ENCODE measurements at places on chromosomes 7 and 10.

DNA sequence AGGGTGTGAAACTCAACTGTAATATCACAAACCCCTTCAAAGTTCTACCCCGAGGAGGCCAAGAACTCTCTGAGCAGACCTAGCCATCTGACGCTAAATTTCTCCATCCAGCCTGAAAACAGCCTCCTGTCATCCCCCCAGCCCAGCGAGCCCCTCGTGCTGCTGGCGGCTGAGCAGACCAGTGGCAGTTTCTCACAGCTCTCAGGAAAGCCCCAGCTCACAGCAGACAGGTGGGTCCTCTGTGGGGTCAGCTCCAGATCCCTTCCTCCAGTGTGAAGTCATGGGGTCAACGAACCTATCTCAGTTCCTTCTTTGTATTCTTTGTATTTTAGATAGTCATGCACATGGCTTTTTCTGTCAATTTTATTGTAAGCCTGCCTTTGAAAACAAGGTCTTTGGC lies 7.8 kb downstream of the GARIN1A start:
- DNase-seq = no peak

- no peak for DNase-seq
These were observed 884 bp downstream of the RINT1 start for GRCh38 chr7:105532709-105533460.

- peak; percentile 3 for DNase-seq
These were observed at the start of gene SFMBT2 for GRCh38 chr10:7410862-7411670. Gene SFMBT2 (minus strand): TSS chr10:7411034. CDS start chr10:7381898, 29,136 bp downstream.

GRCh38 chr10:114663626-114664025 lies 5.6 kb upstream of the ABLIM1 start:
- peak; percentile 7 for DNase-seq

DNA sequence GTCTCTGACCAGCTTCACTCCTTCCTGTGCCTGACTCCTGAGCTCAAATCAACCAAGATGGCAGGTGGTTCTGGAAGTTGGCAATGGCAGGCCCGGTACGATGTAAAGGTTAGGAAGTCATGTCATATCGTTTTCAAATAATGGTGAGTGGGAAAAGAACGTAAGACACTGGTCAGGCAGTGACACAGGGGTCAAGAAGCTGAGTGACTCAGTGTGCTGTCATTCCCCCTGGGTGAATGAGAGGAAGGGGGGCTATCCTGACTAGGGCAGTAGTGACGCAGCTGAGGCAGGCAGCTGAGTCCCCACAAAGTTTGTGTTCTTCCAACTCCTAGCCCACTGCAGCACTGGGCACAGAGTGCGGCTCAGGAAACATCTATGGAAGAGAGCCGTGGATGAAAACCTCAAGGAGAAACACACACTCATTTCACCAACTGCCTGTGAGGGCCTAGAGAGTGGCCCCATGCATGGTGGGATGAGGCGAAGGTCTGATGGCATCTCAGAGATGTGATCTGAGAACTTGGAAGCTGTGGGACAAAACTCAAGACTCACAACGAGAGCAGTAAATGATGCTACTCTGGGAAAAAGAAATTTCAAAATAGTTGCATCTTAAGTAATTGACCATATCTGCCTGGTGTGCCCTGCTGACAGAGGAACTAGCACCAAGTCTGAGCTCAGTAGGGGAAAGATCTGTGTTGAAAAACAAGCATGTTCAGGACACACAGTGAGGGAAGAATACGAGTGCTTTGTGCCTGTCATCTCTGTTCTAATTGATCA lies 23.2 kb downstream of the CREB3L2 start:
- no peak for DNase-seq

GRCh38 chr10:7000061-7000460 lies 410.8 kb downstream of the SFMBT2 start:
- no peak for DNase-seq

GRCh38 chr10:45580371-45581215 lies 92.0 kb downstream of the ZFAND4 start:
- DNase-seq = no peak

GRCh38 chr7:14207138-14207537 lies 217.7 kb upstream of the ETV1 start:
- no peak for DNase-seq

GRCh38 chr7:55245271-55245723 lies 119.8 kb upstream of the LANCL2 start:
- DNase-seq = no peak

DNA sequence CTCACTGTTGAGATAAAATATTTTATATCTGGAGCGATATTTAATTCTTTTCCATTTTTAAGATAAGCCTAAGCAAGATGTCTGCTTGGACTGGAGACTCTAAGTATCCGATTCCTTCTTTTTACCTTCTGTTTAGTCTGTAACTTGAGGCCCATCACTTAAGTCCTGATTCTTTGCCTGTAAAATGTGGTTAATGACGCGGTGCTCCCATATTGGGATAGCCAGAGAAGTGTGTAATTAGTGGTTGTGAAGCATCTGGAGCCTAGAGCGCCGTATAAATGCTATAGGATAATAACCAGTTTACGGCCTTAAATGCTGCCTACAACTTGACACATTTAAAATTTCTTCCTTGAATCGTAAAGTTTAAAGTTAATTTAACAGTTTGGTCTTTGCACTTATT lies 132.9 kb downstream of the CHN2 start:
- DNase-seq = peak; percentile 96

GRCh38 chr10:92627845-92628480 lies 35.0 kb downstream of the KIF11 start:
- DNase-seq = peak; percentile 1

GRCh38 chr10:133275684-133276092 lies 980 bp downstream of the ADAM8 start:
- no peak for DNase-seq

DNA sequence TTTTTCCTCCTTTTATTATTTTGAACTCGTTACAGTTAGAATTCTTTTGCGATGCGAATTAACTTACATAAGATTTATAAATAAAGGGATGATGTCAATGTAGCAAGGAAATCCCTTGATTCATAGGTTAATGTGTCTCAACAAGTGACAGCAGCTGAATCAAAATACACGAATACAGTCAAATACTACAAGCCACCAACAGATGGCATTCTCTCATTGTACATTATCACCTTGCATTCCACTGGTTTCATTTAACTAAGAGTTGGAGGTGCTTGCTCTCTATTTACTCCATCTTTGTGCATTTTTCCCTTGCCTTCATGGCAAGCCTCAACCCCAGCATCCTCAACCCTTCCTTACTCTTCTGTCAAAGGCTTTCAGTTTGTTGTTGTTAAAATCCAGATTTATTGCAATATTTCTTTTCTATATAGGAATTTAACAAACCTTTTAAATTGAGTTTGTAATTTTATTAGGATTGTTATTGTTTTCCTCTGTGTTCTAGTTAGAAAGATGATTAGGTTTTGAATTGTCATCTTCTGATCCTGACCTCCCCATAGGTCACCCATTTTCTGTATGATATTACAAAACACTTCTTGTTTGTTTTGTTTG lies 78.3 kb downstream of the SLC25A40 start:
- DNase-seq = peak; percentile 49

GRCh38 chr10:4781955-4782354 lies 44.1 kb upstream of the AKR1E2 start:
- DNase-seq = no peak

GRCh38 chr7:81693080-81693479 lies 76.8 kb downstream of the HGF start:
- no peak for DNase-seq

DNA sequence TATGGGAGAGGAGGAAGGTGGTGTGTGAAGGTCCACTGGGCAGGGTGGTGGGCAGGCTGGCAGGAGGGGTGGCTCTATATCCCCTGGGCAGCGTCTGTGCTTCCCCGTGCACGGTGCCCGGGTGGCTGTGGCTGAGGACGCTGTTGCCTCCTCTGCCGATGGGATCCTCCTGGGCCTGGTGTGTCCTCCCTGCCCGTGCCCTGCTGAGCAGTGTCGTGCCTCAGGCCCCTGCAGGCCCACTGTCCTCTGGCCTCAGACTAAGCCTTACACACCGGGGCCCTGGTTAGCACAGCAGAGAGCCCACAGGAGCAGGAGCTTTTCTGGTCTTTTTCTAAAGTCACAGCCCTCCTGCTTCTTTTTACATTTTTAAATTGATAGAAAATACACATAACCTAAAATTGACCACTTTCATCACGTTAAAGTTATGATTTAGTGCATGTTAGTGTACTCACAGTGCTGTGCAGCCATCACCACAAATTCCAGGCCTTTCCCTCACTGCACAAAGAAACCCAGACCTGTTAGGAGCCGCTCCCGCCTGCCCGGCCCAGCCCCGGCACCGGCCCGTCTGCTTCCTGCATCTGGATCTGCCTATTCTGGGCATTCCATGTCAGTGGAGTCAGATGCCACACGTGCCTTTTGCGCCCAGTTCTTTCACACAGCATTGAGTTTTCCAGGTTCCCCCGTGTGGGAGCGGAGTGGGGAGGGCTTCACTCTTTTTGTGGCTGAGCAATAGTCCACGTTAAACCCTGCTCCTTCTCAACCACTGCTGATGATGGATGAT lies 19.4 kb downstream of the PFKFB3 start:
- DNase-seq = no peak

DNA sequence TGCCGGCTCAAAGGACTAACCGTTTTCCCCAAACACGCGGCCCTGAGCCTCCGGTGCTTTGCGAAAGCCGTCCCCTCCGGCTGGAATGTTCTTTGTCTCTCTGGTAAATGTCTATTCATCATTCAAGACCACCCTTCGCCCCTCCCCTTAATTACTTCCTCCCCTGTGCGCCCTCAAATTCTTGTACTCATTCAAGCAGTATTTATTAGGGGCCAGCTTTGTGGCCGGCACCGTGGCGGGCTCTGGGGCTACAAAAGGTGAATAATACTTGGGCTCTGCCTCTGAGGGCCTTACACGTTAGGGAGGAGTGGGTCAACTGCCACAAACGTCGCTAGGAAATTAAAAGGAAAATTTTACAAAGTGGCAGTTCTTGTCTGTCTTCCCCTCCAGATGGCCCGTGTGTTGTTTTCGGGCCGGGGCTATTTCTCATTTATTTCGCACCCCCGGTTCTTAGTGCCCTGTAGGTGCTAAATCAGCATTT lies 1.5 kb upstream of the MEST start:
- peak; percentile 59 for DNase-seq

GRCh38 chr7:7266257-7266881 lies 84.0 kb downstream of the C1GALT1 start:
- DNase-seq = no peak

- no peak for DNase-seq
These were observed 22.7 kb downstream of the TACR2 start for GRCh38 chr10:69394020-69394419.

GRCh38 chr7:127287133-127287532 lies 34.4 kb upstream of the GRM8 start:
- DNase-seq = no peak

DNA sequence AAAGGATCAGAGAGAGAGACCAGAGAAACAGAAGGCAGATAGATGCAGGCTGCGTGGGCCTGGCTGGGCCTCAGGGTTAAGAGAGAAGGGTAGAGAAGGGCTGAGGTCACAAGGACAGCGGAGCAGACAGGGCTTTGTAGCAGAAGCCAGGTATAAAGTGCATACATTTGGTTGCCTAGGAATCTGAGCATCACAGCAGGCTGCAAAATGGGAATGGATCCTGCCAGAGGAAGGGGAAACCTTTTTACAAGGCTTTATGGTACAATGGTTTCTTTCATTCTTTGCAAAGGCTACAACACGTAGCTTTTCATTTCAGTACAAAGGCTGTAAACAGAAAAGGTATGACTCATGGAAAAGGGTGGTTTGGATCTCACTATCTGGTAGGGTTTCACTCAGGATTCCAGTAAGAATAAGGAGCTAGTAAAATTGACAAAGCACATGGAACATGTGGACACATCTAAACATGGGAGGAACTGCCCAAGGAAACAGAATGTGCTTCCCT lies 275.1 kb downstream of the DOCK4 start:
- DNase-seq = no peak

DNA sequence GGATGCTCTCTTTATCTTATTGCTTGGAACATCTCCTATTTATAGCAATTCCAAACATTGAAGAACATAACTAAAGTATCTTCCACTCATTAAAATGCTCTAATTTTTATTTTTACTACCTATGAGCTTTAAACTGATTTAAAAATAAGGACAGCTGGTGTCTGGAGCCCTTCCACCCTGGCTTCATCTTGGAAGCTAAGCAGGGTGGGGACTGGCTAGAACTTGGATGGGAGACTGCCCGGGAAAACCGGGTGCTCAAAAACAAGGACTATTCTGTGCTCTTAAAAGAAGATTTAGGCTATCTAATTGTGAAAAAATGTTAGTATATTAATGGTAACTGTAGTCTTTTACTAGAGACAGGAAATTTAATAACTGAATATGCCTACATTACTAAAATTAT lies 69.2 kb downstream of the ARMC3 start:
- DNase-seq = no peak

DNA sequence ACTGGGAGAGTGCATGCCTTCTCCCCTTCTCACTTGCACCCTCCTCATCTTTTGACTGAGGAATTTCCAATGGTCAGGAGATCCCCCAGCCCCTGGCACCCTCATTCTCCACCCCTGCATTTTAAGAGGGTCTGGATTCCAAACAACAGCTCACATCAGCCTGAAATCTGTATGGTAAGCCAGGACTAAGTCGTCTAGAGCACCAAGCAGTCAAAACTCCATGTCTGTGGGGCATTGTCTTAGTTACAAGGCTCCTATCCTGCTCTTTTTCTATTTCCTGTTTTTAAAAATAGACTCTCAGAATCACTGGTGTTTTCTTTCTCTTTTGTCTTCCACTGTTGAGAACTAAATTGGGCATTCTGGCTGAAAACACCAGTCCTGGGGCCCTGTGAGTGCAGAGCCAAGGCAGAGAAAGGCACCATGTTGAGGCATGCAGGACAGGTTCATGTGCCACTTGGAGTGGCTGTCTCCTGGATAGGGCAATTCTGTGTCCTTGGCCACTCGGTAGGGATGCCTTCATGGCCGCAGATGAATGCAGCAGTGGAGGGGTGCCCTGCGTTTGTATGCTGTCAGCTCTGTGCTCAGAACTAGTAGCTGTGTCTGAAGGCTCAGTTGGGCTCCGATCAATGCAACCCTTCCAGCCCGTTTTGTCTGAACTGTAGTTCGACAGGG lies 216.6 kb upstream of the YAE1 start:
- DNase-seq = no peak

DNA sequence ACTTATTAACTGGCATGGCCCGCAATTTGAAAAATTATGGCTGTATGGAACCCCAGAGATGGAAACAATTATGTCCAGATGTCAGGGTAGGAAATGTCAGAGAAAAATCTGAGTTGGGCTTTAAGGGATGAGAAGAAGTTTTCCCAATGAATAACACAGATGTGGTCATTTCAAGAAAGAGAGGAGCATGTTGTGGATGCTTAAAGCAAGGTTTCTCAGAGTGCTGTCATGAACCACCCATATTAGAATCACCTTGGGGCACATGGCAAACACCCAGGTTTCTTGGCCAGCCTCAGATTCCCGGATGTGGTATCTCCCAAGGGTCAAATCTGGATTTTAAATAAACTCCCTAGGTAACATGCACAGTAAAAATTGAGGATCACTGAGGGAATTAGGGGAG lies 43.6 kb downstream of the LAMB4 start:
- no peak for DNase-seq

DNA sequence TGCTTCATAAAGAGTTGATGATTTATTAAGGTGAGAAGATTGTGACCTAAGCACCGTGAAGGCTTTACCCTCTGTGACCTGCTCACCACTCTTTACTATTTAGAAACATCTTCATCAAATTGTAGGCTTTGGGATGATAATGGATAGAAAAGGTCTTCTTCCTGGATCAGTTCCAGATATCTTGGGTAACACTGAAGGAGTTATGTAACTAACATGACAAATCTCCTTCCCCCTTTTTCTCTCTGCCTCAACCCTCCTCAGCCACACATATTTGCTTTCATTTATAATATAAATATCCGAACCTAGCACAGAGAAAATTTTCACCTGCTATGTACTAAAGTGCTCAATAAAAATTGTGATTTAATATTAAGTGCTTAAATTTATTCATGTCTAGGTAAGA lies 151.5 kb downstream of the FRMD4A start:
- DNase-seq = no peak

All from DMS79 treated with DMSO at 0.1 percent for 48 hours (cell line).